ENCODE measurements at places on chromosomes 1 and 21.
A peak's percentile ranks its signal among the peaks of the same experiment; 100 is the strongest.

- no peak for DNase-seq
Observed at GRCh38 chr1:83593073-83593472, 405.9 kb downstream of the TTLL7 start.

- no peak for DNase-seq
Observed at GRCh38 chr1:96596226-96596922, 125.2 kb upstream of the PTBP2 start.

DNA sequence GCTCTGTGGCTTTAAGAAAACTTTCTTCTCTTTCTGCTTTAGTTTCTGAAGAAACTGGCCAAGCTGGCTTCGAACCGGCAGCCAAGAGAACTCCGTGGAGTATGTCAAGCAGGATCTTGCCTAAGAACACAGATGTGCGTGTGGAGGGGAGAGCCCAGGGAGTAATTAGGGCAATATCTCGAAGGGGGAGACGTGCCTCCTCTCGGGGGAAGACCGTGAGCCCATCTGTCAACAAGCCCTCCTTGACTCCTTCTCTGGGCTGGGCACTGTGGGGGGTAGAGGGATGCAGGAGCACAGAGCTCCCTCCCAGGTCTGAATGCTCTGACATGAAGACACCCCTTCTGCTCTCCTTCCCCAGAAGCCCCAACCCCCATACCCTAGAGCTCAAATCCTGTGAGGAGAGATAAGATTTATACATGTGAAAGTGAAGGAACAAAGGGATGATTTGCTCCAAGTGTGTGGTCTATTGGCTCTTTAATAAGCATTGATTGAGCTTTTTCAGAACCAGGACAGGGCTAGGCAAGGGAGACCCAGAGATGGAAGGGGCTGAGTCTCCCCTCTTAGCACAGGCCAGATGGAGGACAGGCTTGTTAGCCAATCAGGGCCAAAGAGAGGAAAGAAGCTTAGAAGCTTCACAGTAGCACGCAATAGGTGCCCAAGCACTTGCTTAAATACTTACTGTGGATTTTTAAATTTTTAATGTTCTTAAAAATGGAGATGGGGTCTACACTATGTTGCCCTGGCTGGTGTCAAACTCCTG lies 37.5 kb downstream of the EDN2 start:
- no peak for DNase-seq

GRCh38 chr1:178501705-178502329 lies 5.1 kb upstream of the CLEC20A start:
- DNase-seq, result peak; percentile 35

DNA sequence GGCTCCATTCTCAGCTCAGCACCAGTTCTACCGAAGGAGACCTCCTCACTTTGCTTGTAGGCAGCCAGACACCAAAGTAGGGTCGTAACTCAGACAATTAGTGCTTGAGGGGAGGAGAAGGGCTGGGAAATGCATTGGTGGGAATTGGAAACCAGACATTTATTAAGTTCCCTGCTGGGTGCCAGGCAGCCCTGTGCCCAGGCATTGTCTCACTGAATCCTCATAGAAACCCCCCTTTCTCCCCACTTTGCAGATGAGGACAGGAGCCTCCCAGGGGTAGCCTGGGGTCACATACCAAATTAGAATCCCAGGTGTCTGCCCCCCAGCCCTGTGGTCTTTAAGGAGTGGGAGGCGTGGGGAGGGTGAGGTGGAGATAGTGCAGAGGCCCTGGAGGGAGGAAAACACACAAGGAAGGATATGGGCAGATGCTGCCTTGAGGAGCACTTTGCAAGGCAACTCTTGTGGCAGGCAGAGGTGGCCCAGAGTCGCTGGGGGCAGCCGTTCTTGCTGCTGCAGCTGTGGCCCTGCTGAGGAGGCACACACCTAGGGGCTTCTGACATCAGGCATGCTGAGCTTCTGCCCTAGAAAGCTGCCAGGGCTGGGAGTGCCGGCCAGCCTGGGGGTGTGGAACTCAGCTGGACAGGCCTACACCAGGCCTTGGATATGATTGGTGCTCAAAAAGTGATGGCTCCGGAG lies 29.4 kb downstream of the CDK18 start:
- no peak for DNase-seq

- DNase-seq, result no peak
Observed at GRCh38 chr1:20074725-20075171, 4.8 kb downstream of the PLA2G5 start.

DNA sequence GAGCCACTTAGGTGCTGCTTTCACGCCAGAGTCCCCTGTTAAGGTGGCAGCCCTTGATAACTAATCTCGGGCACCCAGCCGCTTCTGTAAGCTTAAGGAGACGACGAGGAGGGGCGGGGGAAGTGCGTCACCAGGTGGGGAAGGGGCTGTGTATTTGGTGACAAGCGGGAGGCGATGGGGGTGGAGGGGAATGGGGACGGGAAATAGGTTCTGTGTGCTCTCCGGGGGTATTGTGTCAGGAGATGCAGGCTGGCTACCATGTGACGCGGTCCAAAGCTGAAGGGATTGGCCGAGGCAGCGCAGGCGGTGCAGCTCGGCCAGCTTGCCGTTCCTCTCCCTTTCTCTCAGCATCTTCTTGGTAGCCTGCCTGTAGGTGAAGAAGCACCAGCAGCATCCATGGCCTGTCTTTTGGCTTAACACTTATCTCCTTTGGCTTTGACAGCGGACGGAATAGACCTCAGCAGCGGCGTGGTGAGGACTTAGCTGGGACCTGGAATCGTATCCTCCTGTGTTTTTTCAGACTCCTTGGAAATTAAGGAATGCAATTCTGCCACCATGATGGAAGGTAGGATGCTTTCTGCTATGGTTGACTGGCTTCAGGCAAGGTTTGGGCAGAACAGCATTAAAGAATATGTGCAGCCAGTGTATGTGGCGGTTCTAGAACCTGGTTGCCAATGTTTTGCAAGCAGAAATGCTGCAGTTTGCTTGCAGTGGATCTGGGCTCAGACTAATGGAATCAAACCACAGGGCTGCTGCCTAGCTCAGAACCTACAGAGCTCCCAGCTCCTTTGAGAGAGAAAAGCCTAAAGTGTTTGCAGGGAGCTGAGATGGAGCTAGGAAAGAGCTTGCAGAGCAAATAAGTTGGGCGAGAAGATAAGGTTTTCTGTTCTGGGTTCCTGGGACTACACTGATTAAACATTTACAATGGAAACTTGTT lies at the start of gene SGIP1:
SGIP1 (plus strand) TSS at position 350 of the 937 bp plus-strand sequence; CDS start at position 556, 206 bp downstream.
- no peak for DNase-seq

DNA sequence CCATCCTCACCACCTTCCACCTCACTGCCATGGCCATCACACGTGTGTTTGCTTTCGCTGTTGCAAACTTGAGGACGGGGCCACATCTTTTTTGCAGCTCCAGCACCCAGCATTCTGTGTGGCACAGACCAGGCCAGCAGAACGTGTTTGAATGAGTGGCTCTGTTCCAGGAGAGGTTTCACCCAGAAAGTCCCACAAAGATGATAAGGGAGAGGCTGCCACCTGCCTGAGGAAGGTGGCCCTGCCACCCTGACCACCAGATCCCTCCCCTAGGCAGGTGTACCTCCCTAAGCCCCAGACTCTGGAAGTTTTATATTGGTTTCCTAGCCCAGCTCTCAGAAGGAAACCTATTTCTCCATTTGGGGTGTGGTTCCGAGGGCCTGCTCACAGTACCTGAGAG lies 252.1 kb downstream of the KAZN start:
- no peak for DNase-seq

DNA sequence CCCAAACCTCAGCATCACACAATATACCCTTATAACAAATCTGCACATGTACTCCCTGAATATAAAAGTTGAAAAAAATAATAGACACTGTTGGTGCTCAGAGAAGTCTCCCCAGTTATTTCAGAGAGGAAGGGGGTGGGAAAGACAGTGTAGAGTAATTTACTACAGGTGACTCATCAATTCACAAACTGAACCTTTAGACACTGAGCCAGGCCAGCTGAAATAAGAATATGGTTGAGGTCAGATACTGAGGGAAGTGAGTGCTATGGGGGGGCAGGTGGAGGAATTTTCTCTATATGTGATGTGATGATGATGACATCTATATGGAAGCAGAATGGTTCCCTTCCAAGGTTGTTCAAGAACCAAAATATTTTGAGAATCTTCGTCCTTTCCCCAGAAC lies 50.1 kb downstream of the MRPL39 start:
- no peak for DNase-seq

GRCh38 chr1:218347723-218348627 lies 2.8 kb downstream of the TGFB2 start:
- DNase-seq, result no peak

DNA sequence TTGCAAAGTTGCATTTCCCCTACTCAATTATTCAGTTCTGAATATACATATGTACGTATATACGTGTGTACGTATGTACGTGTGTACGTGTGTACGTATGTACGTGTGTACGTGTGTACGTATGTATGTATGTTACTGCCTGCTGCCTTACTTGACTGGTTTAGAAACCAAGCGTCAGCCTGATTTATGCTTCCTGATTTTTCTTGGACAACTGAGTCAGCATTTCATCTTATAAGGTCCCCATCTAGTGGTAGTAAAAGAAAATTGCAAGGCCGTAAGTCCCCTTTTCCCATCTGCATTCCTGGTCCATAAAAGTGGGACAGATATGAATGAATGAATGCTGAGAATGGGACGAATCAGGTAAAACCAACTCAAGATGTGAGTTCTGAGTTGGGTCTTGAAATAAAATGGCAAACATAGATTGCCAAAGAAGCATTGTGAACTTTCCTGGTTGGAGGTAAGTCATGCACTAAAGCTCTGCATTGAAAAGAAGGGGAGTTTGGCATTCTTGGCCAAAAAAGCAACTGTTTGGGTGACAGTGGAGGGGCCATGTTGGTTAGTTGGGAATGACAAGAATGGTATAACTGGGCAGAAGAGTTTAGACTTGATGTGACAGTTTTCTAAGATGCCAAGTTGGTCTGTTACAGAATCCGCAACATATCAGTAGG lies 76.4 kb upstream of the DNAH14 start:
- DNase-seq, result no peak

DNA sequence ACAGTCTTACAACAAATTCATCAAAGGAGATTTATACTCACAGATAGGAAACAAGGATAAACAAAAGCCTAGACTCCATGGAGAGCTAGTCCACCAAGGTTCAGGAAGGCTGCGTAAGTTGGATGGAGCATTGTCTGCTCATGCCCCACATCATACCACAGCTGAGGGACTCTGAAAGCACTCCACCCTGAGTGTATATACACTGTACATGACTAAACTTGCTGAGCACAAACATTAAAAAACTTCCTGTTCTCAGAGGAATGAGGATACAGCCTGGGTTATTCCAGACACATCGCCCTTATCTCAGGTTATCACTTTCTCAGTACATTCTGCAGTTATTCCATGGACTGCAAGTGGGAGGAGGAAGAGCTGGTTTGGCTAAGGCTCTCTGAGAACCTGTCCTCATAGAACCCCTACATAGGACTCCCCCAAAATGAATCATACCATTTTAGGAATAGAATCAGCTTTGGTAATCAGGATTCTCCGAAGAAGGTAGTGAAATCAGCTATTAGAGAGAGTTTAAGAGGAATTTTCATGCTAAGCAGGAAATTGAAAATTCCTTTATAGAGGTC lies 58.0 kb upstream of the PRMT6 start:
- no peak for DNase-seq

GRCh38 chr1:39890273-39890672 lies 7.0 kb upstream of the TRIT1 start:
- DNase-seq, result no peak

- DNase-seq, result peak; percentile 19
Observed at GRCh38 chr1:203744075-203744972, 20.7 kb upstream of the LAX1 start.

DNA sequence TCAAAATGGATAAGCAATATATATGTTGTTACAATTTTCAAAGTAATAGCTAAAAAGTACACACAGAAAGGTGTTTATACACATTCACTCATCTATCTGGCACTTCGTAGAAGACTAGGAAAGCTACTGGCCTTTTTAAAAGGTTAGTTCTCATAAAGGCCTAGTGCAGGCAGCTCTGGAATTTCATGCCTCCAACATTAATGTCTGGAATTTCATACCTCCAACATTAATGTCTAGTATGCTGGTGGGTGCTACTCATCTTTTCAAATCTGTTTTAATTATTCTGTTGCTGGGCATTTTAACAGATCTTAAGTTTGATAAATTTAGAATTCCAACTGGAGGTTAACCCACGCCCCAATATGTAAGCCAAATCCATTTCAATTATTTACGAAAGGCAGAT lies 124.2 kb downstream of the AKT3 start:
- DNase-seq, result no peak

GRCh38 chr1:65393347-65393746 lies 27.1 kb upstream of the LEPR start:
- DNase-seq, result no peak

- peak; percentile 72 for DNase-seq
Observed at GRCh38 chr1:223748773-223749733, 36.7 kb downstream of the CAPN2 start.

GRCh38 chr1:171858696-171859095 lies 17.4 kb downstream of the DNM3 start:
- no peak for DNase-seq

- no peak for DNase-seq
Observed at GRCh38 chr1:202919615-202920014, 7.4 kb downstream of the KLHL12 start.

- no peak for DNase-seq
Observed at GRCh38 chr1:94754570-94754969, 65.6 kb upstream of the SLC44A3 start.

- peak; percentile 87 for DNase-seq
Observed at GRCh38 chr1:26788836-26789611, 1.3 kb downstream of the PIGV start.

GRCh38 chr1:159817276-159818041 lies 9.2 kb upstream of the SLAMF8 start:
- DNase-seq, result no peak

GRCh38 chr1:17696417-17697301 lies 58.5 kb upstream of the ACTL8 start:
- DNase-seq, result no peak

- DNase-seq, result no peak
Observed at GRCh38 chr21:36698981-36699545, at the start of gene SIM2. TSS of gene SIM2 (plus strand) at chr21:36699115. CDS start at chr21:36699747, 632 bp downstream.

GRCh38 chr1:77394166-77394565 lies 112.3 kb downstream of the AK5 start:
- no peak for DNase-seq

DNA sequence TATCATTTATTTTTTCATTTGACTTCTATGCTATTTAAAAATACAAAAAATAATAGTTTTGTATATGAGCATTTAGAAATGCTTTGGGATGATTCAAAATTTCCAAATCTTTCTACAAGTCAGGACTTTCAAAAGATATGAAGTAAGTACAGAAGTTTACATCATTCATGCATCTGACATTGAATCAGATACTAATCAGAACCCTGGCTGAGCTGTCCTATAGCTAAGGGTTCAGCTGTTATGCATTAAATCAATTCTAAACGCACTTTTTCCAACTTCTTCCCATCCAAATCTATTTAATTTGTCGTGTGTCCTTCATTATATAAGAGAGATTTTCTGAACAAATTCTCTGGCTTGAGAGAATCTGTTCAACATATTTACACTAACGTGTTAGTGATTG lies 779.4 kb downstream of the LTN1 start:
- DNase-seq, result no peak

GRCh38 chr1:238248356-238248755 lies 357.6 kb upstream of the ZP4 start:
- DNase-seq, result no peak

- no peak for DNase-seq
Observed at GRCh38 chr21:43910460-43910859, 45.4 kb downstream of the AGPAT3 start.

GRCh38 chr1:116246174-116246573 lies 126.9 kb upstream of the ATP1A1 start:
- DNase-seq, result no peak

GRCh38 chr1:165949335-165950130 lies 122.1 kb downstream of the UCK2 start:
- no peak for DNase-seq

GRCh38 chr1:53376041-53376461 lies 48.2 kb upstream of the LRP8 start:
- peak; percentile 7 for DNase-seq

GRCh38 chr21:46605767-46606426 lies 1.0 kb upstream of the S100B start:
- peak; percentile 46 for DNase-seq

Data from activated CD8-positive, alpha-beta memory T cell treated with anti-CD3 and anti-CD28 coated beads, Interleukin-2, amount 50 U/mL, for 4 hours (primary cell).